ENCODE measurements at places on chromosomes 2 and 18. TPM values are rescaled to one million over a fixed set of nuclear protein-coding genes. Genes with fewer than 3 reads are reported as not detected.

- no peak for DNase-seq
These were observed 10.8 kb downstream of the ECEL1 start for GRCh38 chr2:232476791-232477190.

CNDP1 gene
- total RNA-seq: 0.33 TPM

DNA sequence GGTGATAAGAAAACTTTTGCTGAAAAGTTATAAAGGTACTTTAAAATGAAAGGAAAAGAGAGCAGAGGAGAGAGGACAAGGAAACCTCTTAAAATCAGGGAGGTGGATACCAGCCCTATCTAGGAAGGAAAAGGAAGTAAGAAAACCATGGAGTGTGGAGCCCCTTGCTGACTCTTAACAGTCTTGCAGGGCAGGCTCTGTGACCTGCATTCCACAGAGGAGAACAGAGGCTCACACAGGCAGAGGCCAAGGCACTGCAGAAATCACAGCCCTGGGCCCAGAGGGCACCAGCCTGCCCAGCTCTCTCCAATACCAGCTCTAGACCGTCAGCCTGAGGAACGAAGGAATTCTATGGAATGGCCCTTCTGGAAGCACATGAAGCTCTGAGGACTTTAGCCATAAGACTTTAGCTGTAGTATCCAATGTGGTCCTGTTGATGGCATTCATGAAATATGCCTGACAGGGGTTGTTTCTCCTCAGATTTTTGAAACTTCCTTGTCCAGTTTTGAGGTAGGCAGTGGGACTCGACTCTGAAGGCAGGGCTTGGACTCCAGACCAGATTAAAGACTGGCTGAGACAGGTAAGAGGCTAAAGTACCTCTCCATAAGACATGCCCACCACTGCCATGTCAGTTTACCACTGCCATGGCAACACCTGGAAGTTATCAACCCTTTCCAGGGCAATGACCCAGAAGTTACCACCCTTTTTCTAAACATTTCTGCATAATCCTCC lies 216.3 kb downstream of the ANAPC1 start:
- DNase-seq: no peak

DNA sequence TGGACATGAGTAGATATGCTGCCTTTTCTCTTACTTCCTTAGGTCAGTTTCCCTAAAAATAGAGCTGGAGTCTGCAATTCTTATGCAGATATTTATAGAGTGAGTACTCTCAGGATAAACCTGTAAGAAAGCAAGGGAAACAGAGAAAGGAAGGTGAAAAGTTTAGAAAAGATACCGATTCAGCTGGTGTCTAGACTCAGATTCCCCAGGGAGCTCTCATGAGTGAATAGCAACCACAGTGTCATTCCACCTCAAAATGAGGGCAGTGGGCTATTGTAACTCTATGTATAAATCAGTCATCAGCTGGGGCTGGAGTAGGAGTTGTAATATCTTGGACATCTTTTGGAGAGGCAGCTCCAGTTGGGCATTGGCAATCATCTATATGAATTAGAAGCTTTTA lies 1485.1 kb upstream of the TMEFF2 start:
- no peak for DNase-seq

DNA sequence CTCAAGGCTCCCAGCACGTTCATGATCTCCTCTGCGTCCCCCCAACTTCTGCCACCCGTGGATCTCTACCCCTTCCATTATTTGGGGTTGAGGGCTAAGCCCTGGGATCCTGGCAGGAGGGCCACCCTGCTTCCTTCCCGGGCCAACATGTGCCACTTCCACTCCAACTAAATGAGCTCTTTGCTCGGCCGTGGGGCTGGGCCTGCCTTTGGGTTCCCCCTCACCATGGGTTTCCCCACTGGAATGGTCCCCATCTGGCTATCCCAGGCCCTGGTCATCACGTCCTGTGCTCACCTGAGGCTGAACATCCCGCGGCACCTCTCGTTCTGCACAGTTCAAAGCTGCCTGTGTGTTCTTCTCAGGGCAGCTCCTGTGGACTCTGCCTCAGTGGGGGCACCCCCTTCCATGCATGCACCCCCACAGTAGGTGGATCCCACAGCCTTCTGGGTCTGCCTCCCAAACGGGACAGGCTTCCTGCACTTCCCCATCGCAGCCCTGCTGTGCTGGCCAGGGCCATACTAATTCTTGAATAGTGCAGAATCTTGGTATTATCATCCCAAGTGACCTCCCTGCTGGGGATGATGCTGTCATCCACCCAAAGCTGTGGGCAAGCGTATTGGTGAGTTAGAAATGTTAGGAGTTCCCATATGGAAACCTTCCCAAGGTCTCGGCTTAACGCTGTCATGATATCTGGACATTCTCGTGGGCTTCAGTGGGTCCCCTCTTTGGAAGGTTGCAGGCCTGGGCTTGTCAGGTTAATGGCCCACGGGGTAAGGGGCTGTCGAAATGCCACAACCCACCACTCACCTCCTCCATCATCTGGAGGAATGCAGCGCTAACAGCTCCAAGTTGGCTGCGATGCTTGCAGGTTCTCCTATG lies 150.5 kb upstream of the TWIST2 start:
- DNase-seq: no peak

DNA sequence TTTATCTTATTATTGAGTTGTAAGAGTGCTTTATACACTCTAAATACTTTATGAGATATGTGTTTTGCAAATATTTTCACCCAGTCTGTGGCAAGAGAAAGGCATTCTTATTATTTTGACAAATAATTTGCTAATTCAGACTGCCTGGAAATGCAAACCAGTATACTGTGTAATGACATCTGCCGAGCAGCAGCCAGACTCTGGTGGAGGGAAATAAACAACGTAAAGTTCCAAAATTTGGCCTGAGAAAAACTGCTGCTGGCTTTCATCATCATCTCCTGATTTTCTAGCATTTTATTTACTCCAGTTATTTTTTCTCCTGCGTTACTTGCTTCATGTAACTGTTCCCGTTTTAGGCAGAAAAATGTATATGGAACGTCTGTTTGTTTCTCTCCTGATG lies 161.6 kb downstream of the RNF152 start:
- DNase-seq: no peak

Data from breast epithelium (tissue), 4 donors.